Mesenteric fat pad (tissue), 1 donor: ENCODE measurements at places on chromosomes 12 and 14.

GRCh38 chr12:18908191-18908590 lies 170.3 kb downstream of the CAPZA3 start:
- no peak for DNase-seq

DNA sequence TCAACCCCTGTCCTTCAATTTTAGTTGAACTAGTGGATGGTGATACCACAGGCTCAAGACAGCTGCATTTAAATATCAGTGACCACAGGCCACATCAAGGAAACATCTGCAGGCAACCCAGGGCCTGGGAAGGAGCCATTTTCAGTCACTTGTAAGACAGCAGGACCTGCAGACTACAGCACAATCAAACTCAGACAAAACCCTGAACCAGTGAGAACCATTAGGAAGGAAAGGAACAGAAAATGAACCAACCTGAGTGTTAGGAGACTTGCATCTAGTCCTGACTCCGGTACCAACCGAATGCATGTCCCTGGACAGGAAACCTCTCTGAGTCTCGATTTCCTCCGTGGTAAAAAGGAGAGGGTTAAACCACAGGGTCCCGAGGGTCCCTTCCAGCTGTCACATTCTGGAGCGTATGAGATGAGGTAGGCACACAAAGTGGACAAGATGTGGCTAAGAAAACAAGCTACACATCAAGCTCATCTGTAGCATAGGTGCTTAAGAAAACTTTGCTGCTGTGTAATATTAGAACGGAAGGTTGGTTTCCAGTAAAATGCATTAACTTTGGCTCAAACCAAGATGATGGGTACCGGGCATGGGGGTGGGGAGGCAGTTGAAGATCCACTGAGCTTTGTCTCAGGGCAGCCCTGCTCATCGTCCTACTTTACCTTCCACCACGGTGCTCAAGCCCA lies 1.6 kb upstream of the CDKN1B start:
- DNase-seq: no peak

- no peak for DNase-seq
Measured at GRCh38 chr12:111173391-111173790, 195.5 kb downstream of the PHETA1 start.

GRCh38 chr12:119836781-119837180 lies 40.3 kb downstream of the CIT start:
- no peak for DNase-seq

- no peak for DNase-seq
Measured at GRCh38 chr12:58253663-58254062, 312.3 kb downstream of the ATP23 start.

- DNase-seq: no peak
Measured at GRCh38 chr12:89339526-89339925, 12.8 kb downstream of the DUSP6 start.

DNA sequence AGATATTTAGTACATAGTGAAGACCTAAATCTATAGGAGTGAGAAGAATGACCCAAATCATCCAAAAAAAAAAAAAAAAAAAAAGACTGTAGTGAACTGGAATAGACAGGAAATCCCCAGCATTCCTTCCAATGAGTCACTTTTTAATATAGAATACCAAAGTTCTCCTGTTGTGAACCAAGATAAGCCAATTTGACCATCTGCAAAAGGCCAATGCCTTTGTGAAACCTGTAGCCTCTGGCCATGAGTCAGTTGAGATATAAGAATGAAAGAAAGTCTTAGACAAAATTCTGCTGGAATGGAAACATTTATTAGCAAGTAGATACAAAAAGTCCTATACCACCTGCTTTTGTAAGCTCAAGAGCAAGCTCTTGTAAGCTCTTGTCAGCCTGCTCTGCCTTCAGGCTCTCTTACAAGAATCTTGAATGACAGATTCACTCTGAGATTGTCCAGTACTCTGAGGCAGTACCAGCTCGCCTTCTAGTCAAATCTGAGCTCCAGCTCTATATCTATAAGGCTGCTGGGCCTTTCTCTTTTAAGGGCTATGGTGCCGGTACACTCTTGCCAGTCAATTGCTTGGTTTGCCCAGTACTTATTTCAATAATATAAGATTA lies 243.0 kb upstream of the TMTC1 start:
- no peak for DNase-seq
